AG09319 (cell line): ENCODE measurements at places on chromosomes 1 and 21.

- no peak for DNase-seq
Measured at GRCh38 chr1:170538687-170539086, 6.7 kb downstream of the GORAB start.

DNA sequence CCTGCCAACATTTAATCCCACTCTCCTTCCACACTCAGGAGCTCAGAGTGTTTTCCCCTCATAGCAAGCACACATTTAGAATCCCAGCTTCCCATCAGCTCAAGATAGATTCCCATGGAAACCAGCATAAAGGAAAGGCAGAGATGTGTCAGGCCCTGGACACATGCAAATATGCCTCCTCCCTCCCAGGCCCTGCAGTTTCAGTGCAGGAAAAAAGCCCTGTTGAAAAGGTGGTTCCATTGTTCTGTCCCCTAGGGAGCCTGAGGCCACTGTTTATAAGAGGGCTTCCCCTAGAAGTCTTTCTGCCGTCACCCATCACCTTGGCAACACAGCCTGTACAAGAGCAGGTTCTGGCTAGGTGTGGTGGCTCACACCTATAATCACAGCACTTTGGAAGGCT is 3.6 kb downstream of the CACNA1S start:
- DNase-seq = no peak

DNA sequence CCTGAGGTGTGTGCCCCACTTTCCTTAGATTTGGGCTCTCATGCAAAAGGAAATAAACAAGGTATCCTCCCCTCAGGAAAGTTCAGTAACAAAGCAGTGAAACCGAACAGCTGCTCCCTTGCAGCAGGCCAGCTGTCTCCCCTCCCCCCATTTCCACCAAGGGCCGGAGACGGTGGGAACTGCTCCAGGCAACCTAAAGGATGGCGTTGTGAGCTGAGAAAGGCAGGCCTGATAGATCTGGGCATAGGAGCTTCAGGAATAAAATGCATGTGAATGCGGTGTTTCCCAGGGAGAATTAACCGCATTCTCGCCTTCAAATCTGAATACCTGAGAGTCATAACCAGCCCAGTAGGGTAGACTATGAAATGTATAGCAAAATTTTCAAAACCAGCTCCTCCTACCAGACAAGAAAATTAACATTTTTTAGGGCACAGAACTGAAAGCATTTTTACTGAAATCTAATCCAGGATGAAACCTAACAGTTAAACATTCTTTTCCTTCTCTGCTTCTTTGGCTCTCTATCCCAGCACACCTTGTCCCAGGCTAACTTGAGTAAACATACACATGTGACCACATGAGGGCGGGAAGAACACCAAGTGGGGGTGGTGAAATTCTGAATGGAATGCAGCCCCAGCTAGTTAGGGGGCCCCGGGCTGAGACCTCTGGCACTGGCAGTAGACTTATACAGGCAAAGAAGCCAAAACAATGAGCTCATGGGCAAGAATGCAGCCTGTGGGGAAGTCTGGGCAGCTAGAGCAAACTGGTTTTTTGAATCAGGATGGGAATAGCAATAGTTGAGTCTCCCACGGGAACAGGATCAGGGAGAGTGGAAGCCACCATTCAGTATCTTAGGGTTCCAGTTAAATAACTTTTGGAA is 11.5 kb downstream of the MCL1 start:
- DNase-seq = peak; percentile 90

DNA sequence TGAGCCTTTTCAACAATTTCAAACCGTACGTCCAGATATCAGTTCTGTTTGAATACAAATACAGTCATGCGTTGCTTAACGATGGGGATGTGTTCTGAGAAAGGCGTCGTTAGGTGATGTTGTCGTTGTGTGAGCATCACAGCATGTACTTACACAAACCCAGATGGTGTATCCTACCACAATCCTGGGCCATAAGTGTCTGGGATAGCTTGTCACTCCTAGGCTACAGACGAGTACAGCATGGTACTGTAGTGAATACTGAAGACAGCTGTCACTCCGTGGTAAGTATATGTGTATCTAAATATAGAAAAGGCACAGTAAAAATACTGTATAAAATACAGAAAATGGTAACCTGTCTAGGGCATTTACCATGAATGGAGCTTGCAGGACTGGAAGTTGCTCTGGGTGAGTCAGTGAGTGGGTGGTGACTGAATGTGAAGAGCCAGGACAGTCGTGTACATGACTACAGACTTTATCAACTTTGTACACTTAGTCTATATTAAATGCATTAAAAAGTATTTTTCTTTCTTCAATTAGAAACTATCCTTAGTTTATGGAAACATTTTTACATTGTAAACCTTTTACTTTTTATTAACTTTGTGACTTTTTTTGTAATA is 10.5 kb upstream of the OR2W3 start:
- no peak for DNase-seq

GRCh38 chr1:32813941-32814739 is 3.0 kb downstream of the YARS1 start:
- no peak for DNase-seq

- no peak for DNase-seq
Measured at GRCh38 chr1:224533517-224533916, 82.6 kb upstream of the CNIH3 start.

DNA sequence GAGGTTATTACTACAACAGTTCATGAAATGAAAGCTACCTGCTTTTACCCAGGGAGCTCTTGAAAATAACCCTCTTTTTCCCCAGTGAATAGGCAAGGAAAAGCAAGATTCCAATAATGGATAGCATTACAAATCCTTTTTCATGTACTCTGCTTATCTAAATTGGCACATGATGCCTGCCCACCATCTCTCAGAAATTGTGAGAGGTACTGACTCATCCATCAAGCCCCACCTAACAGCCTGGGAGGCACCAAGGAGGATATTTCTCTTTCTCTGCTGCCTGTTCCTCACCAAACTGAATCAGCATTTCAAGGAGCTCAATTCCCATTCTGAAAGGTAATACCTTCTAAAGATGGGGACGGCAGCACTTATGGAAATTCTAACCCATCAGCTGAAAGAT is 34.4 kb downstream of the PALMD start:
- DNase-seq = no peak

DNA sequence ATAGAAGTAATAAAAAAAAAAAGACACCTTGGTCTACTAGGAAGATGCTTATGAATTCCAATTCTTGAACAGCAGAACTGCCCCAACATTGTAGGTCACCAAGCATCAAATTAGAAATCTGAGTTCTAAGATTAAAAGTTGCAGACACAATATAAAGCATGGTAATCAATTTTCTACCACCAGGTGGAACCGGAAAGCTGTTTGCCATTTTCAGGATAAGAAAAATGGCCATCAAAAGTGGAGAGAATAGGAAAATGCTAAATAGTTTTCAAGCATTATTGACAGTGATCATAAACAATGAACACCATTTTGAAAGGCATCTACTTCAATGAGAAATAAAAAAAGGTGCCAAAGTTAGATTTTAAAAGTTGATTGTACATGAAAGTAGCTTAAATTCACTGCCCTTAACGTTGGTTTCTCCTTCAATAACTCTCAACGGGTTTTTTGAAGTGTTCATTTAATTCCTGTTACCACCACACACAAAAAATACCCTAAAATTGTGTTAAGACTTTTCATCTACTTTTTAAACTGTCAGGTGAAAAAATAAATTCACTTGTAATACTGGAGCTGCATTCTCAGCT is 252.9 kb downstream of the KCNT2 start:
- DNase-seq = peak; percentile 5

DNA sequence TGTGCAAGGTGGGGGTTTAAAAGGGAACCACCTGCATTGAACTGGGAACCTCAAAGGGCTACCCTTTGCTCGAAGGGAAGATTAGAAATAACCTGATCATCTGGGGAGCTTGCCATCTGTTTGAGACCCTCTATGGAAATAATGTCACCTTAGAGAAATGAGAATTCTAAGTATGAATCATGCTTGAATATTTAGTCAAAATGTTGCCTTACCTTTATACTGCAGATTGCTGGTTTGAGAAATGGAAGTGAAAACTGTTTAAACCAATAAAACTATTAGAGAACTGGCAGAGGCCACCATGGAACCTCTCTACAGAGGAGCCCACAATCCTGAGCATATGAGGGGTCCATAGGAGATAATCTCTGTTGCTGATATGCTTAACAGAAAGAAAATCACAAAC is 131.2 kb upstream of the FAM78B start:
- DNase-seq = no peak

DNA sequence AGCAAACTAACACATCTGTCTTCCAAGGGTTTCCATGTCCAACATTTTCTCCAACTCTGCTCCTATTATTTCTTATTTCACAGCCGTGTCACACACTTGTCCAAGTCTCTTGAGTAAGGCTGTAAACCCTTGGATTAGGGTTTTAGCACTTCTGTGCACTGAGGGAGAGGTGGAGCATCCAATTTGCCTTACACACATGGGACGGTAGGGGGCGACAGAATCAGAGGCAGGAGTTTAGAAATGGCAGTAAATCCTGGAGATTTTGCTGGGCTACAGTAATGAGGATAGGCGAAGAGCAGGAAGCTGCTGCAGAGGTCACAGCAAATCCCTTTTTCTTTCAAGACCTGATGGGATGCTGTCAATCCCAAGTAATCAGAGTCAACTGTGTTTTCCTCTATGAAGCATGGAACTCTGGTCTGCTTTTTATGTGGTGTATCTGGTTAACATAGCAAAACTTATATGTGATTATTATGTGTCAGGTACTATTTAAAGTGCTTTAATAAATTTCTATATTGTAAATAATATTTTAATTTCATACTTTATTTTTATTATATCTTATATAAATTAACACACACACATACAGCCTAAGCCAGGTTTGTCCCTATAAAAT is 15.4 kb upstream of the LCE5A start:
- no peak for DNase-seq

DNA sequence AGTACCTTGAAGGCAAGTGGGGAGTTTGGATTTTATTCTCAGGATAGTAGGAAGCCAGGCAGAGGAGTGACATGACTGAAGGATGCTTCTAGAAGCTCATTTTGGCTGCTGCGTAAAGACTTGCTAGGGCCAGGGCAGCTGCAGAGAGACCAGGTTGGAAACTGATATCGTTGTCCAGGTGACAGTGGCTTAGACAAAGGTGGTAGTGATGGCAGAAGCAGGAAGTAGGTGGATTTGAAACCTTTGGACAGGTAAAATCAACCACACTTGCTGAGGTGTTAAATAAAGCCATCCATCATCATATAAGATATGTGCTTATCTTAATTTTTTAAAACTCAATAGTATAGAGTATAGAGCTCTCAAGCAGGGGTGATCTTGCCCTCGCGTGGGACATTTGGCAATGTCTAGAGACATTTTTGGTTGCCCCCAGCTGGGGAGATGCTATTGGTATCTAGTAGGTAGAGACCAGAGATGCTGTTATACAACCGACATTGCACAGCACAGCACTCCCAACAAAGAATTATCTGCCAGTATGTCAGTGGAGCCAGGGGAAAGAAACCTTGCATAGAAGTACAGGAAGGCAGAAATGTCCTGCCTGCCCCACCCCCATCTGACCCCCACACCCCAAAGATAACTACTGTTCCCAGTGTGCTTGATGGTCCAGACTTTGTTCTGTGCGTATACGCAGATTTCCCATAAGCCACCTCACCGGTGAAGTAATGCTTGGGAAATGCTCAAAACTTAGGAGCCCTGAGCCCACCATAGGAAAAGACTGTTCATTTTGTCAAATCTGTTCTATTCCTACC is 31.1 kb downstream of the TMEM51 start:
- no peak for DNase-seq

GRCh38 chr1:31441073-31441472 is 28.1 kb downstream of the SERINC2 start:
- no peak for DNase-seq

DNA sequence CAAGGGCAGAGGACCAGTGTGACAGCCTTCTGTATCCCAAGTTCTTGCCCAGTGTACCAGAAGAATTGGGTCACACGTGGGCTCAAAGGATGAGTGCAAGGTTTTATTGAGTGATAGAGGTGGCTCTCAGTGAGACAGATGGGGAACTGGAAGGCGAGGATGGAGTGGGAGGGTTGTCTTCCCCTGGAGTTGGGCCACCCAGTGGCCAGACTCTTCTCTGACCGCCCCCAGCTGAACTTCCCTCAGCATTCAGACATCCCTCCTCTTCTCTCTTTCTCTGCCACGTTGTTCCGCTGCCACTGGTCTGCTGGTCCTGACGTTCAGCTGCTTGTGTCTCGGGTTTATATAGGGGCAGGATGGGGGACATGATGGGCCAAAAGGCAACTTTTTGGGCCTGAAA is 150.1 kb upstream of the IVNS1ABP start:
- no peak for DNase-seq

DNA sequence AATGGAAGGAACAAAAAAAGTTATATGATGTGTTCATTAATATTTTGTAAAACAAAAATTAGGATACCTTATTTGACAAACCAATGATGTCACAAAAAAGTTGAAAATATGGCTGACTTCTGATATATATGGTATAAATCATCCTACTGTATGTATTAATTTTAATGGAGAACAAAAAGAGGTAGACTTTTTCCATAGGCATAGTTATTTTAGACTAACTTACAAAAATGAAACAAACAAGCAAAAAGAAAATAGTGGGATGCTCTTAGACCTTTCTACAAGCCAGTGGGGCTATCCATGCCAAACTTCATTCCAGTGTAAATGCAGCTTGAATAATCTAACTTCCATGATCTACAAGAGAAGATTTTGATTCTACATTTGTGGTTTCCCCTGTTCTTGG is 522 bp upstream of the SPTA1 start:
- DNase-seq = no peak

DNA sequence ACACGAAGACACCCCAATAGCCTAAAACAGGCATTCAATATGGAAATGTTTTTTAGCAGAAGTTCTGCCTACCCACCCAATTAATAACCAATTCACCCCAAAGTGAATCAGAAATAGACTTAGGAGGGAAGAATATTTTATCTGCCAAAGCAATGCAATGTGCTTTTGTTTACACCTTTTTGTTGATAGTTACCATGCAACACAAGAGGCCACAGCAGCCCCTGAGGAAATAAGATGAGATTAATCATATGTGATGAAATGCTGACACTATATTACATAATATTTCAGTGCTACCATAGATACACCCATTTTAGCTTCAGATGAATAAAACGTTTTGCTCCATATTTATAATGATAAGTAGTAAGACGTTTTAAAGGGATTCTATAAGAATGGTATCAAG is 60.9 kb upstream of the RGS2 start:
- DNase-seq = no peak

GRCh38 chr1:208043691-208044181 is 132.8 kb upstream of the CD34 start:
- no peak for DNase-seq

- DNase-seq = no peak
Measured at GRCh38 chr21:35993875-35994490, 66.3 kb downstream of the SETD4 start.

- DNase-seq = no peak
Measured at GRCh38 chr1:227559926-227560325, 3.4 kb upstream of the ZNF678 start.

GRCh38 chr1:89603651-89604413 is 29.1 kb upstream of the LRRC8C start:
- DNase-seq = no peak

GRCh38 chr1:31795801-31796621 is 19.8 kb downstream of the SPOCD1 start:
- DNase-seq = no peak

- DNase-seq = peak; percentile 20
Measured at GRCh38 chr1:22053017-22053860, 730 bp downstream of the CDC42 start.
